ENCODE measurements at places on chromosomes 13 and 19.

DNA sequence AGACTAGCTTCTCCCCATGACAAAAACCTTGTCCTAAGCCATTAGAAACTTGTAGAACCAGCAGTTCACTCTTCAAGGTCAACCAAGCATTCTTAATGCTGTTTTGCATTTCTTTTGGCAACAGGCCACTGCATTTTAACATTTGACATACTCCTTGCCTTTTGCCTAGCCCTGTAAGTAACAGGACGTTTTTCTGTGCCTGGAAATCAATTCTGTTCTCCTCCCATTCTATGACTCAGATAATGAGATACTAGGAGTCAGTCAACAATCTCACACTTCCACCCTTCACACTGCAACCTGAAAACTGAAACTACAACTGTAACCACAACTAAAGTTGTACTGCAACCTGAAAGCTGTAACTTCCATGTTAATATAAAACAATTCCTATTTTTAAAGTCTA, 268.7 kb downstream of the MZT1 start:
- DNase-seq: no peak

DNA sequence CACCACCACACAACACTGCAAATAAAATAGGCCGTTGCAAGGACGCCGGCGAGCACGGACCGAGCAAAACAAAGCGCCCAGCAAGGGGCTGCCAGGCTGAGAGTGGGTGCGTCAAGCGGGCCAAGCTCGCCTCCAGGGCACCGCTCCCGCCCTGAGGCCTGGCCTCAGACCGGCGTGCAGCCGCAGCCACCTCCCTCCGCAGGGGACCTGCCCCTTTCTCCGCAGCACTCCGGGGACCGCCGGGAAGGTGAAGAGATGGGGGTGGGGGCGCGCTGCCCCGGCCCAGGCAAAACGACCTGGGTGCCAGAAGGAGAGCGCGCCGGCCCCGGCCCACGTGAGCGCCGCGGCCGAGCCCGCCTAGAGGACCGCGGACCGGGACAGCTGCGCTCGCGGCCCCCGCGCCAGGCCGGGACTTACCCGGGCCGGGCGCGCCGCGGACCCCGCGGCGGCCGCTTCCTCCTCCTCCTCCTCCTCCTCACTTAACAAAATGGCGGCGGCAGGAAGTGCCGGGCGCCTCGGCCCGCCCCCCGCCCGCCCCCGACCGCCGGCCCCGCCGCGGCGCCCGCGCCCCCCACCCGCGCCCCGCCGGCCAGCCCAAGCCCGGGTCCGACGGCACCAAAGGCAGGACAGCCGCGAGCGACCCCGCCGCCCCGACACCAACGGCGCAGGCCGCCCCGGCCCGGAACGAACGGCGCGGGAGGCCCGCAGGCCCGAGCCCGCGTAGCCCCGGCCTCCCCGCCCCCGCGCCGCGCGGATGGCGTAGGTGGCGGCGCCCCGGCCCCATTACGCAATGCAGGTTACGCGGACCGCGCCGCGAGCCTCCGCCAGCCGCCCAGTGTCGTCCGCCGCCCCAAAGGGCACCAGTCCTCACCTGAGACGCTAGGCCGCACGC, 674 bp downstream of the BRD4 start:
- DNase-seq: peak; percentile 47

DNA sequence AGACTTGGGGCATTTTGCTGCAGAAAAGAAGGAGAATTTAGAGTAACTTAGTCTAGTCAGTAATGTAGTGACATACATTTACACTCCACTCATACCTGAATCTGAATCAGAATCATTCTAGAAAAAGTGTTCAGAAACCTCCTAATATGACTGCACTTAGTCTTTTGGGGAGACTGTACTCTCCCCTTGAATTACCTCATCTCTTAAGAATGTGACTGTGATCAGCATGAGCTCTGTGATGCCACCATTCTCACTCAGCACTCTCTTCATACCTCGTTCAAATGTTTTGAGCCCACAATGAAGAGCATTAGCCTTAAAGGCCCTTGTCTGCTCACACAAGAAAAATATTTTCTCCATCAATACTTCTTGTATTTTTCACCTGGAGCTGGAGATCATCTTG, 229.4 kb downstream of the FGF14 start:
- DNase-seq: no peak

DNA sequence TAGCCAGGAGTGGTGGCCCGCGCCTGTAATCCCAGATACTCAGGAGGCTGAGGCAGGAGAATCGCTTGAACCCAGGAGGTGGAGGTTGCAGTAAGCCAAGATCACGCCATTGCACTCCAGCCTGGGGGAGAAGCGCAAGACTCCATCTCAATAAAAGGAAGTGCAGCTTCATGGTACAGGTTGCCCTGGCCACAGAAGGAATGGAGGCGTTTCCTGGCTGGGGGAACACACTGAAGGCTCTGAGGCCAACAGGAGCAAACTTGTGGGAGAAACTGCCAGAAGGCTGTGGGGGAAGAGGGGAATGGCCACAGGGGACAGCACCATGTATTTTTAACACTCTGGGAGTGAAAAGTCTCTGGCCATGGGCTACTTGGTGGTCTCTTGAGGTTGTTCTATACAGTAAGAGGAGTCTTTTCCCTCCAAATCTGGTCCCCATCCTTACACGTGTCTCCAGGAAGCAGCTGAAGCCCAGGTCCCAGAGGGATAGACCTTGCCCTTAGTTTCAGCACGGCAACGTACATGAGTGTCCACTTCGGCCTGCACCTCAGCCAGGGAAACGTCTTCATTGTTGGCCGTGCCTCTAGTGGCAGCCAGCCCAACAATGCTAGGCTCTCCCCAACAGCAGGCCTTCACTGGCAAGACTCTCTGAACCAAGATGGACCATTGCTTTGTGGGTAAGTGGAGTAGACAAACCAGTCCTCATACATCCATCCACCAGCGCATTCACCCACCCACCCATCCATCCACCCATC, 7.4 kb downstream of the MICOS13 start:
- no peak for DNase-seq

DNA sequence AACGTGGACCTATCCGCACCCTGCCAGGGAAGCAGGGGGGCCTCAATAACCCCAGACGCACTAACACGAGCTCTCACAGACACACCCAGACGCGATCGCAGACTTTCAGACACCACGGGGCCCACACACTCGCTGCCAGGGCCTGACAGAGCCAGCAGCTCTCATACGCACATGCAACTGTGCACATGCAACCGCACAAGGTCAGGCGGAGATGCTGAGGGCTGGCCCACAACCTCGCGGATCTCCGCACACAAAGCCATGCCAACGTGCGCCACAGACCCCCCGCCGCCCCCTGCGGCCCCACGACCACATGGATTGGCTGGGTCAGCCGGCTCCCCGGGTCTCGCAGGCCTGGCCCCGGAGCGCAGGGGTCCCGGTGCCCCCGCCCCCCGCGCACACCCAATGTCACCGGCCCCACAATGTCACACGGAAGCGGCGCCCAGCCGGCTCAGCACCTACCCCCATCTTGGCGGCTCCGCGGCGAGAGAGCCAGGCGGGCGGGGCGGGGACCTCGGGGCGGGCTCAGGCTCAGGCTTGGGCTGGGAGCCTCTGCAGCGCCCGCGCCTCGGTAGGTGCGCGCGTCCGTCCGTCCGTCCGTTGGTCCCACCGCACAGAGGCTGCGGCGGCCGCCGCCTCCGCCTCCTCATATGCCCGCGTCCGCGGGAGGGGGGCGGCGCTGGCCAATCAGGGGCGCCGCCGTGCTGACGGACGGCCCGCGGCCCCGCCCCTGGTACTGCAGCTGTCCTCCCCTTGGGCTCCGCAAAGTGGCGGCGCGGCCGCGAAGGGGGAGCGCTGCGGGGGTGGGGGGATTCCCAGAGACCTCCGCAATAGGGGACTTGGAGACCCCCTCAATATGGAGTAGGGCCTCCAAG, at the start of gene ATP1A3:
Gene ATP1A3 (minus strand): TSS at position 619 of the 872 bp plus-strand sequence. CDS start 154 bp downstream, at position 465.
- DNase-seq: peak; percentile 53

DNA sequence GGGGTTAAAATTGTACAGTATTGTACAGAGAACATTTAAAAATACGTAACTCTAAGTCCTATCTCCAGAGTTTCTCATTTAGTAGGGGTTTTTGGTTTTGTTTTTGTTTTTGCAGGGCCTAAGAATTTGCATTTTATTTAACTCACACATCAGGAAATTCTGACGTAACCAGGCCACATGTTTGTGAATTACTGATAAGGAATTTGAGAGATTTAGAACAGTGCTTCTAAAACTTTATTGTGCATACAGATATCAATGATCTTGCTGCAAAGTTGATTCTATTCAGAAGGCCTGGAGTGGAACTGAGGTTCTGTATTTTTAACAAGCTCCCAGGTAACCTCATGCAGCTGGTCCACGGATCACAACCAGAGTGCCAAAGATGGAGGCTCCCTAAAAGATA, 49.3 kb downstream of the LIG4 start:
- DNase-seq: no peak

DNA sequence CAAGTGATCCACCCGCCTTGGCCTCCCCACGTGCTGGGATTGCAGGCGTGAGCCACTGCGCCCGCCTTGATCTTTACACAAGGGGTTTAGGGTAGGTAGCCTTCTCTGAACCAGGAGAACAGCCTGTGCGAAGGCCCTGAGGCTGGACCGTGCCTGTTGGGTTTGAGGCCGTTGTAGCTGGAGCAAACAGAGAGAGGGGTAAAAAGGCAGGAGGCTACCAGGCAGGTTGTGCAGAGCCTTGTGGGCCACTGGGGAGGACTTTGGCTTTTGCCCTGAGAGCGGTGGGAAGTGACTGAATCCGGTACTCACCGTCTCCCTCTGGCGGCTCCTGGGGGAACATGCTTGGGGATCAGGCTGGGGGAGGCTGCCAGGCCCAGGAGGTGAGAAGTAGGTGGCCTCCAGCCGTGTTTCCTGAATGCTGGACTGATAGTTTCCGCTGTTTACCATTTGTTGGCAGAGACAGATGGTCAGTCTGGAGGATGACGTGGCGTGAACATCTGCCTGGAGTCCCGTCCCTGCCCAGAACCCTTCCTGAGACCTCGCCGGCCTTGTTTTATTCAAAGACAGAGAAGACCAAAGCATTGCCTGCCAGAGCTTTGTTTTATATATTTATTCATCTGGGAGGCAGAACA, 24.6 kb downstream of the SPC24 start:
- DNase-seq: peak; percentile 70

GRCh38 chr13:105345730-105346129, 1189.7 kb downstream of the EFNB2 start:
- DNase-seq: no peak

DNA sequence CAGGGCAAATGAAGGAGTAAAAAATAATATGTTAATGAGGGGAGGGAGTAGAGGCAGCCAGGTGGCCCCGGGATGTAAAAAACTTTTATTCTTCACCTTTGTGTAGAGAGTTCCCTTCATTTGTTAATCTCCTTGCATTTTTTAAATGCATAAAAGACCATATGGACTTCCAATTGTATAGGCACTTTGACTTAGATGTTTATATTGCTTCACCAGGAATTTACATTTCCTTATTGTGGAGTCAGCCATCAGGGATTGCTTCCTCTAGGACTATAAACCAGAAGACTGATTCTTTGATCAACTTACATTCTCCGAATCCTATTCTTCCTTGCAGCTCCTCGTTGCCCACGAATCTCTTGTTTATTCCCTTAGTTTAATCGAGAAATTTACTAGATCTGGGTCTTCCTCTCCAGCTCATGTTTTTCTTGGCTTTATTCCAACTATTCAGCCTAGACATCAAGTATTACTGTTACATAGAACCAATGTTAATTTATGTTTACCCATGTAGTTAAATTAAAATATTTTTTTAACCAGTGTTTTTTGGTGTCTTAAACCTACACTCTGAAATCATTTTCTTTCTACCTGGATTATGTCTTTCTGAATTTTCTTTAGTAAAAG, 1187.0 kb upstream of the SLC10A2 start:
- DNase-seq: no peak

GRCh38 chr19:32567486-32567885, 13.5 kb upstream of the PDCD5 start:
- no peak for DNase-seq

DNA sequence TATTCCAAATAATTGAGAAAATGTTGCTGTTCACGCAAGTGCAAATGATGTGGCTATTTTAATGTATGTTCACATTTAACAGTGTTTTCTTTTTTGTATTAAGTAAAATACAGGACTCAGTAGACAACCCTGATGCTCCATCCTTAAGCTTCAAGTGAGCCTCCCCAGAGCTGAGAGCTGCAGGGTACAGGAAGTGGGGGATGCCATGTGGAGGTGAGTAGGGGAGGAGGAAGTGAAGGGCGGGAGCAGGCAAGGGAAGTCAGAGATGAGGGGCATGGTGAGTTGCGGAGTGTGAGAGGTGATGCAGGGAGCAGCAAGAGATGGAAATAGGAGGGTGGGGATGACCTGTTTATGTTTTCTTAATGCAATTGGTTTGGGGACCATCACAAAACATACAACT, 711.0 kb downstream of the UQCRFS1 start:
- no peak for DNase-seq

- no peak for DNase-seq
Observed at GRCh38 chr13:80083081-80083852, 257.7 kb downstream of the SPRY2 start.

- peak; percentile 94 for DNase-seq
Observed at GRCh38 chr19:5790559-5791520, at the start of gene DUS3L. Gene DUS3L (minus strand): TSS chr19:5791163. CDS start chr19:5791141, 22 bp downstream.

- no peak for DNase-seq
Observed at GRCh38 chr13:30601836-30602235, 15.9 kb upstream of the USPL1 start.

DNA sequence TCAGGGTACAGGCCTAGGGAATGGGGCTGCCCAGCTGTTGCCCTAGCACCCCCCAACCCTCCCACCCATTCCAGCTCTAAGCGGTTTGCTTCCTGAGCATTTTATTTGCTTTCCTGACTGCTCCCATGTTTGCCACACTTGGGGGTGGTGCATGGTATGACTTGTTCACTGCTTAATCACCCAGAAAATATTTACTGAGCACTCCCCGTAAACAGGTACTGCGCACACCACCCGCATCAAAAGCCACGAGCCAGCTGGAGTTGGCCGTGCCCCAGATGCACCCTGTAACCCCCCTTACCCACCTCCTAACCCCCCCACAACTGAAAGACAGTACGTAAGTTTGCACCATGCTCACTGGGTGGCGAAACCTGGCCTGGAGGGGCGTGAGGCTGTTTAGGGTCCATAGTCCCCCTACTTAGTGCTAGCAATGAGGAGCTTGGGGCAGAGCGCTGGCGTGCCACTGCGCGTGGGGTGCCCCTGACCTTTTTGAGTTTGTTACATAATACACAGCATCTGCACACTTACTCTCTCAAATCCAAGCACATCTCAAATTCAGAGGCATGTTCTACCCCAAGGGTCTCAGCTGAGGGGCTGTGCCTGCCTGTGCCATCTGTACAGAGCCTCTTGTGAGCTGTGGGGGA, 29.8 kb downstream of the DPF1 start:
- DNase-seq: no peak

DNA sequence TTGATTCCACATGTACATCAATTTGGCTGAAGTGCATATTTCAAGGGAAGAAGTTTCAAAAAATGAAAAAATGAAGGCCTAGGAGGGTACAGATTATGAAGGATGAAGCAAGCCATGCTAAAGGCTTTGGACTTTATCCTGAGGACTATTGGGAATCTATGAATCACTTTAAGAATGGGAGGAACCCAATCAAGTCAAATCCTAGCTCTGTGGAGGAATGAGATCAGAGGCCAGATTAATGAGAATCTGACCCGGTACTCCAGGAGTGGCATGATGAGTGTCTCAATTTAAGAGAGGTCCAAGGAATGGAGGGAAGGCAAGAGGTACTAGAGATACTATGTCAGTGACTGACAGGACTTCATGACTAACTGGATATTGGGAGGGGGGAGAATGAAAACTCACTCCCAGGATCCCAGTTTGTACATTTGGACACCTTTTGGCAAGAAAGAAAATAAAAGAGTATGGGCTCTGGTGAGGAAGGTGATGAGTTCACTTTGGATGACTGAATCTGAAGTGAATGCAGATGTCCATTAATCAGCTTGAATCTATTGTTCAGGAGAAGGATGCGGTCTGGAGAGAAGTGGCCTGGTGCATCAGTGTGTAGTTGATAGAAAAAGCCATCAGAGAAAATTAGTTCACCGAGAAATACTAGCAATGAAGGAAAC, 349.0 kb downstream of the EFNB2 start:
- DNase-seq: no peak

All from activated gamma-delta T cell treated with Interleukin-2 at 50 U/mL for 16 hours (primary cell).